ENCODE measurements at places on chromosomes 1 and 21.

DNA sequence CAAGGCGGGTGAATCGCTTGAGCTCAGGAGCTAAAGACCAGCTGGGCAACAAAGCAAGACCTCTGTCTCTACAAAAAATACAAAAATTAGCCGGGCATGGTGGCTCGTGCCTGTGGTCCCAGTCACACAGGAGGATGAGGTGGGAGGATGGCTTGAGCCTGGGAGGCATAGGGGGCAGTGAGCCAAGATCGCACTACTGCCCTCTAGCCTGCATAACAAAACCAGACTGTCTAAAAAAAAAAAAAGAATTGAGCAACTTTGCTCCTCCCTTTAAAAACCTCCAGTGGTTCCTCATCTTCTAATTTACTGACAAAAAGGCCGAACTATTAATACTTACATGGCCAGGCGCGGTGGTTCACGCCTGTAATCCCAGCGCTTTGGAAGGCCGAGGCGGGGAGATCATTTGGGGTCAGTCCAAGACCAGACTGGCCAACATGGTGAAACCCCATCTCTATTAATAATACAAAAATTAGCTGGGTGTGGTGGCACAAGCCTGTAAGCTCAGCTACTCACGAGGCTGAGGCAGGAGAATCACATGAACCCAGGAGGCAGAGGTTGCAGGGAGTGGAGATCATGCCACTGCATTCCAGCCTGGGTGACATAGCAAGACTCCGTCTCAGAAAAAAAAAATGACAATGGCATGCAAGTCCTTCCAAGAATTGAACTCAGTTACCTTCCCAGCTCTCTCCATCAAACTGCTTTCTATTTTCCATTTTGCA is 4.4 kb downstream of the ACBD3 start:
- DNase-seq: peak; percentile 23

GRCh38 chr1:9270290-9270883 is 22.3 kb upstream of the SPSB1 start:
- DNase-seq: no peak

GRCh38 chr1:10101929-10102328 is 69.2 kb downstream of the UBE4B start:
- DNase-seq: no peak

DNA sequence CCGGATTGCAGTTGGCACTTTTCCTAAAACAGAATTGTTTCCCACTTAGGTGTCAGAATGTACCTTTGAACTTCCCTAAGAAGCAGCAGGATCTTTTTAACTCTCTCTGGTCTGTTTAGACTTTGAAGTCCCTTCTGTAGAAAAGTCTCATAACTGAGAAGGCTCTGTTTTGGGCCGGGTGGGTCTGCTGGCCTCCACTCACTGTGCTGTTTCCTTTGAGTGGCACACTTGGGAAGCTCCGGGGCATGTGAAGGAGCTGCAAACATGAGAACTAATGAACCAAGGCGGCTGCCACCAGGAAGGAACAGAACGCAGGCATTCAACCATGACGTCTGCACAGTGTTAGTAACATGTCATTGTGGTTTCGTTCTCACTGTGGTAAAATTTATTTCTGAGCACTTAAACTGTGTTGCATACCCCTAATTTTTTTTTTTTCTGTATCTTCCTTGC is 19.5 kb upstream of the NCMAP start:
- peak; percentile 84 for DNase-seq

- no peak for DNase-seq
Measured at GRCh38 chr1:19460535-19461219, 24.7 kb downstream of the CAPZB start.

DNA sequence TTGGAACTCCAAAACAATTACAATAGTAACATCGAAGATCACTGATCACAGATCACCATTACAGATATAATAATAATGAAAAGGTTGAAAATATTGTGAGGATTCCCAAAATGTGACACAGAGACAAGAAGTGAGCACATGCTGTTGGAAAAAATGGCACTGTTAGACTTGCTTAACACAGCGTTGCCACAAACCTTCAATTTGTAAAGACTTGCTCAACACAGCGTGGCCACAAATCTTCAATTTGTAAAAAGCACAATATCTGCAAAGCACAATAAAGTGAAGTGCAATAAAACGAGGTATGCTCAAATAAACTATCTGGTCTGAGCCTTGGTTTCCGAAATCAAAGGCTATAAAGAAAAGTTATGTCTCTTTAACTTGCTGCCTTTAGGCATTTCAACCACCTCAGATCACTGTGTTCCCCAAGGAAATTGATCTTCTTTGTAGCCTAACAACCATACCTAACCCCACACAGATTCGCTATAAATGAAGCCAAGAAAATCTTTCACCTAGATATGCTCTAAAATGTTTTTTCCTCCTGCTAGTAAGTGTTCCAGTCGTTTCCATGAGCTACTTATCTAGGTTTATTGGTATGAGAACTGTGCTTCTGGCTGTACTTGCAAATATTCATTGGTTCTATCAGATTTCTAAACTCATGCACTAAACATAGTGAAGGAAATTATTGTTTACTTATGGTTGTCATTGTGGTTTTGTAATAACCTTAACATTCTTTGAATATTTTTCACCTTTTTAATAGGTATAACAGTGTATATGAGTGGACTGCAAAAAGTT is 13.1 kb upstream of the LPGAT1 start:
- no peak for DNase-seq
